ENCODE measurements at places on chromosomes 3 and 15.

GRCh38 chr3:58099865-58100264 lies 91.6 kb downstream of the FLNB start:
- DNase-seq, result no peak

DNA sequence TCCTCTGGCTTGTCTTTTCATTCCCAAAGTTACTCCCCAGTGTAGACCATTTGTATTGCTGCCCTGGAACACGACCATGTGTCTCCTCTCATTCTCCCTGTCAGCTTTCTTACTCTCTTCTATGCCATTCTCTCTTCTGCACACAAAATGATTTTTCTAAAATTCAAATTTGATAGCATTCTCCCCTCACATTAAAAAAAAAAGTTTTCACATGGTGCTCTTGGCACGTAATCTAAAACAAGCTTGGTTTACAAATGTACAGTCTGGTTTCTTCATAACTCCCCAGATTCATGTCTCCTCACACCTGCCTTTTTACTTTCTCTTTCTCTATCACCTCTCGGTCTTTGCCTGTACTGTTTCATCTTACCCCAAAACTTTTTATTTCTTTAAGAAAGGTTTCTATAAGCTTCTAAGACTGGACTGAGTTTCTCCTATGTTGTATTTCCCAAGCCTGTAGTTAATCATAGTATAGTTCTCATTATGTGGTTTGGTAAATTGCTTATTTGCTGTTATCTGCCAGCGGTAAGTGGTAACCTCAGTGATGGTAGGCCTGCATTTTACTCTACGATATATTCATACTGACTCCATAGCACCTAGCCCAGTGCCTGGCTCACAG lies 31.2 kb downstream of the BCHE start:
- DNase-seq, result no peak

- no peak for DNase-seq
Measured at GRCh38 chr3:124587053-124587408, 143.2 kb upstream of the UMPS start.

GRCh38 chr3:7669641-7670040 lies 808.7 kb downstream of the GRM7 start:
- DNase-seq, result no peak

- DNase-seq, result no peak
Measured at GRCh38 chr3:143187111-143187510, 67.5 kb downstream of the CHST2 start.

DNA sequence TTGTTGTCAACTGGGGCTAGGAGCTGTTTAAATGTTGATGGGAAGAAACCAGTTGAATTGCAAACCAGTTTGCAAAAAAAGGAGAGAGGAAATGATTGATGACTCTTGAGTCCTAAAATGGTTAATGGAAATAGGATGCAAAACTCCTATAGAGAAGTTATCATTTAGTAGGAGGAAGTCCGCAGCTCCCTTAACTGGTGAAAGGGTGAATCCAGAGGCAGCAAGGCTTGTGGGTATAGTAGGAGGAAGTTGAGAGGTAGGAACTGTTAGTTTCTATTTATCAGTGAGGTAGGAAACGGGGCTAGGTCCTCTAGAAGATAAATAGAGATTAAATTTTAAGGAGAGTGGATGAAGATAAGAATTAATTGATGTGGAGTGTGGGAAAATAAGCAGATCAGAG lies 15.4 kb downstream of the IREB2 start:
- DNase-seq, result no peak

DNA sequence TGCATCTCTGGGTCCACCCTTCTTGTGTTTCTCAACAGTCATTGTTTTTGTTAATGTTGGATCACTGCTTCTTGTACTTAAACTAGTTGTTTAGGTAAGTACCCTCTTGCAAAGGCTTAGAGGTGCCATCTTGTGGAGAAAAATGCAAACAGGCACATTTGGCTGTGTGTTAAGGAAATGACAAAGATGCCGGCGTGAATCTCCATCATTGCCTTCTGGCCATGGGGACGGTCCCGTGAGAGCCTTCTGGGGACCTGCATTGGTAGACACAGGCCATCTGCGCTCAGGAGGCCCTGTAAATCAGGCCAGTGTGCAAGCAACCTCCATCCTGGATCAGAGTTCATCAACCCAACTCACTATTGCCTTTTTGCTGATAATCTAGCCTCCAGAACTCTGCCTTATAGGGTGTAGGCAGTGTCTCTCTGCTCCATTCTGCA lies 158.6 kb upstream of the NR2E3 start:
- peak; percentile 18 for DNase-seq

DNA sequence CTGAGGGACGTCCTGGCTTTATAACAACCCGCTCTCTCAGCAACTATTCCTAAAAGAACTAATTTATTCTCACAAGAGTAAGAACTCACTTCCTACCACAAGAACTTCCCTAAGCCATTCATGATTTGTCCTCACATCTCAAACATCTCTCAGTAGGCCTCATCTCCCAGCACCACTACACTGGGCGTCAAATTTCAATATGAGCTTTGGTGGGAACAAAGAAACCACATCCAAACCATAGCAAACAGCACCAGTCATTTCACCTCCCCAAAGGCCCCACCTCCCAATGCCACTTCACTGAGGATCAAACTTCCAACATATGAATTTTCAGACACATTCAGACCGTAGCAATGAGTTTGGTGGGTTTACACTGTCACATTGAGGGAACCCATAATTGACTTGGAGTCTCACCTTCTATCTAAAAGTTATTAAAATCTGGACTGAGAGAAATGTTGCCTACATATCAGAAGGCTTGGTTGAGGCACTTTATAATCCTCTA lies 116.4 kb upstream of the AGBL1 start:
- DNase-seq, result no peak

DNA sequence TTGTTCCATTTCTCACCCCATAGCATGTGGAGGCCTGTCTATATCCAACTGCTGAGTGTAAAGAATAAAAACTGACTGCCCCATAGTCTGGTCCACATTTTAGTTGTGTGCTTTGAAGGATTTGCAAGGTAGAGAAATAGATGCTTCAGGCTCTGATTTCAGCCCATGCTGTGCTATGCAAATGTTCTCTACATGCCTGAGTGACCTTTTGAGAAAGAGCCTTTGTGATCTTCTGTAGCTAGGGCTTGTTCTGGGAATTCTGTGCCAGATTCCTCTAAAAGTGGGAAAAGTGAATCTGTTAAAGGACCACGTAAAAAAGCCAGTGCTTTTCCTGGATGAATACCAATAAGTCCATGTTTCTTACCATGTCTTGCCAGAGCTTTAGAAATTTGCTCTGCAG lies 5.2 kb downstream of the KCTD6 start:
- no peak for DNase-seq

DNA sequence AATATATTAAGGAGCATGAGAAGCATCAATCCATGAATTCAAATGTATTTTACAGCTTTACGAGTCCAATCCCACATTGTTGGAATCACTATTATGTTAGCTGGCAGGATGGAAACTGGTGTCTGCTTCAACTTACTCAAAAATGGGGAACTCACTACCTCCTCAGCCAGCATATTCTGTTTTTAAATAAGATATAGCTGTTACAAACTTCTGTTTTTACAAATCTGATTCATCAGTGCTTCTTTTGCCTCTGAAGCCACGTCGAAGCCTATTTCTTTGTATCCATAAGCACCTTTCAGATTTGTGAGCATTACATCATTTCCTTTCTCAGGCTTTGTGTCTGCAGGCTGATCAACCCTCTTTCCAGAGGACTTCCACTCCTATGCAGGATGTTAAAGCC lies 105.9 kb downstream of the TPRG1 start:
- no peak for DNase-seq

- DNase-seq, result no peak
Measured at GRCh38 chr3:150077581-150078247, 107.0 kb upstream of the PFN2 start.

- no peak for DNase-seq
Measured at GRCh38 chr15:40082195-40082883, 26.3 kb downstream of the BMF start.

GRCh38 chr15:64634576-64635498 lies 140.6 kb downstream of the RBPMS2 start:
- peak; percentile 40 for DNase-seq

DNA sequence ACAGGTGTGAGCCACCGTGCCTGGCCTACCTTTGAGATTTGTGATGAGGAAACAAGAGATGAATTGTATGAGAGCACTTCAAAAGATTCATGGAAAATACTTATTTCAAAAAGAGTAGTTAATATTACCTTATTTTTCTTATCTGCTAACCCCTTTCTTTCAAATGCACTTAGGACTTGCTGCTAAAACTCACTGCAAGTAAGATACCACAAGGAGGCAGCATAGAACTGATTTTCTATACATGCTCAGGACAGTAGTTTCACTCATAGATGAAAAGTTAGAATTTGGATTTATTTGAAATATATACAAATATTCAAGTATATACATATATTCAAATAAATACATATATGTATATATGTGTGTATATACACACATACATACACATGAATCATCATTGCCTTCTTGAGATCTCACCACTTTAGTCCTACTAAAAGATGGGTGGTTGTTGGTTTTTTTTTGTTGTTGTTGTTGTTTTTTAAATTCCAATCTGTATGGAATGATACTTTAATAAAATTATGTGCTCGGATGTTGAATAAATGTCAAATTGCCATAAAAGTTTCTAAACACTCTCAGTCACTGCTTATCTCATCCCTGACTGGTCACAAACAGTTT lies 2.4 kb downstream of the CCNDBP1 start:
- no peak for DNase-seq

GRCh38 chr15:86743283-86743903 lies 663.7 kb downstream of the AGBL1 start:
- DNase-seq, result peak; percentile 81

Data from stimulated activated CD4-positive, alpha-beta T cell treated with anti-CD3 and anti-CD28 coated beads, Interleukin-15, amount 100 ng/mL, for 24 hours (primary cell).